ENCODE measurements at places on chromosomes 16 and 17. TPM values are rescaled to one million over a fixed set of nuclear protein-coding genes. Genes with fewer than 3 reads are reported as not detected.

DNA sequence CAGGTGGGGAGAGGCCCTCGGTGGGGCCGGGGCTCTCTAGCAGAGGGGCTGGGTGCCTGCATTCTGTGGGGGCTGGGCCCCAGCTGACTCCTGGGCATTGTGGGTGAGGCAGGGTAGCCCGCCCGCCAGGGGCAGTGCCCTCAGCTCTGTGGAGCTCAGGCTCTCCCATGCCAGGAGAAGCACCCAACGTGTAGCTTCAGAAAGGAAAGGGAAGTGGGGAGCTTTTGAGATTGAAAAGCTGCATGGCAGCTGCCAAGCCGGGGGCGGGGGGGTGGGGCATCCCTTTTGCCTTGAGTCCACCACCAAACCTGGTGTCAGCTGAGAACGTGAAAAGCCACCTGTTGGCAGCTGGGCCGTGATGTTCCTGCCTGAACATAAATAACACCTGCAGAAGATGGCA is 192.1 kb upstream of the CIBAR2 start:
- no peak for DNase-seq

DNA sequence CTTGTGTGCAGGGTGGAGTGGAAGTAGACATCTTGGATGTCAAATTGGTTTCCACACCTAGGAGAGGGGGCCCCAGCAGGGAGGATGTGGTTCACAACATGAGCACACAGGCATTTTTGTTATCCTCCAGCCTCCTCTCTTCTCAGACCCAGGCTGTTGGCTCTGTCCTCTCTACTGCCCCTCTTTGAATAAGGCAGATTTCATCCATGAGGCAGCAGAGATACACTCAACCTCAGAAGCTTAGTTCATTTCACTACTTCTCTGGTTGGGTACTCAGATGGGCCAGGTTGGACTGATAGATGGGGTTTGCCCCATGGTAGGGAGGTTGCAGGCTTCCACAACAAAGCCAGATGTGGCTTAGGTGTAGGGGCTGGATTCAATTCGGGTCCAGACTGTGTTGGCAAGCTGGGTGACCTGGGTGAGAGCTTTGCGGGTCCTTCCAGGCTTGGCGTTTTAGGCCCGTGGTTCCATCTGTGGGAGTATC is 22.2 kb upstream of the NFATC3 start:
- no peak for DNase-seq

DNA sequence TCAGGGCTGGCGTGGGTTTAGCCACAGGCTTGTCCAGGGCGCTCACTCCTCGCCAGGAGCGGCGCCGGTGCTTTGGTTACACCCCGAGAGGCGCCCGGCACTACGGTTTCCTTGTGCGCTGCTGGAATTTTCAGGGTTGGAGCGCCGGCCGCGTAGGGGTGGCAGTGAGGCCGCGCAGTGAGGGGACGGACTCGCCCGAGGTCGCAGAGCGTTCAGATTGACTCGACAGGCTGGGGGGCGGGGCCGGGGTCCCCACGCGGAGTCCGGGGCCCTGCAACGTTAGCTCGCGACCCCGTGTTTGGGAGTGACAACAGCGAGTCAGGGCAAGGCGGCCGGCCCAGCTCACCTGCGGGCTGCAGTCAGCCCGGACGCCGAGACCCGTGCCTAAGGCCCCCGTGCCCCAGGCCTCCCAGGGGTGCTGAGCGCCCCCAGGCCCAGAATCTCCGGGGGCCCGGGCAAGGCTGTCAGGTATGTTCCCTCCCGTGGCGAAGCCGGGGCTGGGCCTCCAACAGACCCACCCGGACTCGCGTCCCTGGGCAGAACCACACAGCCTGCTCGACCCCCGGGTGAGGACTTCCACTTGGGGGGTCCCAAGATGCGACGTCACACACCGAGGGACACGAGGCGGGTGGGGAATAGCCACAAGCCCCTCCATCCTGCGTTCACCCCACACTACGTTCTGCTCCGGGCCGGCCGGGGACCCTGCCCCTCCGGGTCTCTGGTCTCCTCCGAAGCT is 1.3 kb upstream of the ACTG1 start:
- no peak for DNase-seq

DNA sequence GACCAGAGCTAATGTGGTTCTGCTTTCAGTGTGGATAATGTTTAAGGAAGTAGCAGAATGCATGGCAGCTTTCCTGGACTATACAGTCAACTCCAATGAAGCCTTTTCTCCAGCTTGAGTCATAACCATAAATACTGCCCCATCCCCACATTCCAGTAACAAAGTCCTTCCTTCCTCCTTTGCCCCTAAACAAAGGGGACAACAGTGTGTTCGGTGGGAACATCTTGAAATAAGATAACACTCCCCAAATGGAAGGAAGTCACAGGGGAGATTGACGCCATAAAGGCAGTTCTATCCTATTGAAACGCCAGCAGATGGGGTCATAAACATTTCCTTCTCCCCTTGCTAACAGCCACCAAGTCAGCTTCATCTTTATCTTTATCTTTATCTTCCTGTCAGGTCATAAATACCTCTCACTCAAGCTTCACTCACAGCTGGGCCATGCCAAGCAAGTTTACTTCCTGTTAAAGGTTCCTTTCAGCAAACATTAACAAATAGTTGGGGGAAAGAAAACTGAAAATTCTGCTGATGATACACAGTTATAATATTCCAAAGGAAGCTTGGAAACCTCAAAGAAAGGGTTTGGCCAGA is 136.7 kb downstream of the SNX11 start:
- DNase-seq, result no peak

- peak; percentile 89 for DNase-seq
Measured at GRCh38 chr17:44794851-44795413, 35.2 kb downstream of the GJC1 start.

DNA sequence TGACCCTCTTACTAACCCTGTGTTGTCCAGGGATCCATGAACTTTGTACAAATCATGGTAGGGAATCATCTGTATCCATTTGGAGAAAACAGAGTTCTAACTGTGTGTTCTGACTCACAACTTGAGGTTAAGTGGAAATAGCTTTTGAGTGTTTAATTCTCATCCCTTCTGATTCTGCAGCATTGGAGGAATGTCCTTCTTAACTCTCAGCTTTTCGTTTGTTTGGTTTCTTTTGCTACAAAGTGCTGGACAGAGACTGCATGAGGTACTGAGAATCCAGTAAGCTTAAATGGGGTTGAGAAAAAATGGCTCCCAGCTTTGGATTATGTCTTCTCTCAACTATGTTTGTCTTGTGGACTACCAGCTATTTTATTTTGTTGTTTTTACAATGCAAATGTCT is 352.1 kb upstream of the KIF2B start:
- DNase-seq, result no peak

DNA sequence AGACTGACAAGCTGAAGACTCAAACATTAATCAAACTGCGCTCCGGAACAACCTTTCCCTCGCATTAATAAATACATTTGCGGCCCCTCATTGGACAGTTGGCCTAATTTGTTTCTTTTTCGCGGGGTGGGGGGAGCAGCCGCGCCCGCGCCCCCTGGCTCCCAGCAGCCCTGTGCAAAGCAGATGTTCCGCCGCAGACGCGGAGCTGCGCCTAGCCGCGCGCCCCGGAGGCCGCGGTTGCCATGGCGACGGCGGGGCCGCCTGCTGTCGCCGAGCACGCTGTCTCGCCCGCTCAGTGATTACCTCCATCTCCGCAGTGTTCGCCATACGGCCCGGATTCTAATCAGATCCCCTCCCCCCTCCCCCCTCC is 25.5 kb downstream of the COPZ2 start:
- no peak for DNase-seq

GRCh38 chr17:38325221-38325851 is 18.4 kb downstream of the GPR179 start:
- no peak for DNase-seq

DNA sequence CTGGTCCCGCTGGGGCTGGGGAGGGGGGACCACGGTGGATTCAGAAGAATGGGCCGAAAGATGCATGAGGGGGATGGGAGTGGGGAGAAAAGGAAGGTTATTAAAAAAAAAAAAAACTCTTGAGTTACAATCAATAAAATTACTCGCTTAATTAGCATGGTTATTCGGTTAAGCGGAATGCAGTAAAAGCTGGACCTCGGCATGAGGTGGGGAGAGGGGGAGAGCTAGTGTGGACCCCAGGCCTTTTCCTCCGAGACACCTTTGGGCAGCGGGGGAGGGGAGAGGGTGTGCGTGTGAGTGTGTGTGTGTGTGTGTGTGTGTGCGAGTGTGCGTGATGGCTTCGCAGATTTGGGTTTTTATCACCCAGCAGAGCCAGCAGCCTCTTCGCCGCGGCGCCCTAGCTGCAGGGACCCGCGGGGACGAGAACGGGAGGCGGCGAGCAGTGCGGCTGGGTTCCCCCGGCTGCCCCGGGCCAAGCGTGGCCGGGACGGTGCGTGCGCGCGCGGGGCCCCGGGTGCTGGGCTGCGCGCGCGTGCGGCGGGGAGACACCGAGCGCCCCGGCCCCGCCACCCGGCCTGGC is 3.7 kb downstream of the BAHCC1 start:
- DNase-seq, result no peak

- DNase-seq, result no peak
Measured at GRCh38 chr16:81866820-81867440, 87.8 kb downstream of the PLCG2 start.

- DNase-seq, result no peak
Measured at GRCh38 chr17:60493847-60494321, 32.2 kb downstream of the APPBP2 start.

- DNase-seq, result no peak
Measured at GRCh38 chr17:81980707-81981343, 3.4 kb downstream of the ASPSCR1 start.

DNA sequence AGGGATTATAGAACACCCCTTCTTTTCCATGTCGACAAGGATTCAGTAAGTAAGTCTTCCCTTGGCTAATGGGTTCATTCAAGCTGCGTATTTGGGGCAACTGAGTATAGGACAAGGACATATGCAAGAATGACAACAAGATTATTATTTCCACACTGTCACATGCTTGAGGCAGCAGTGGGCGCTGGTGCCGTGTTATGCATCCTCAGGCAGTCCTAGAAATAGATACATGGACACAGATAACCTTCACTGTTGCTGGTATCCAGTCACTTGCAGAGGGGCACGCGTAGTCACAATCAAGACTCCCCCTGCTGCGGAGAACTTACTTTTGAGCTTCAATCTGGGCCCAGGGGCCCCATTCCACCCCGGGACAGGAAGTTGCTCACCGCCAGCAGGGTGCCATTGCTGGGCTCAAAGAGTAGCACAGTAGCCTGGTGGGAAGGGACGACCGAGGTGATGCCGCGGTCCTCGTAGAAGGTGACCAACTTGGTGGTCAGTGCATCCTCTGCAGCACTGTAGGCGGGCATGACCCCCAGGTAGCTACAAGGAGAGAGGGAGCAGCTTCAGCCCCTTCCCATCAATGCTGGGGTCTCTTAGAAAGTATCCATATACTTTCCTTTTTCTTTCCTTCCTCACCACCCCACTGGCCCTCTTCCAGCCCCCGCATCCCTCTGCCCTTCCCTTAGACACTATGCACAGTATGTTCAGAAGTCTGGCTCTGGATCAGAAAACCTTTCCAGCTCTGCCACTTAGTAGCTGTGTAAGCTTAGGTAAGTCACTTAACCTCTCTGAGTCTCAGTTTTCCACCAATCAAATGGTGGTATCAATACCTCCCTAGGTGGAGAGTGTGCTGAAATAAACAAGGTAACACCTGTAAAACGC is 804 bp downstream of the CRYM start:
- no peak for DNase-seq

DNA sequence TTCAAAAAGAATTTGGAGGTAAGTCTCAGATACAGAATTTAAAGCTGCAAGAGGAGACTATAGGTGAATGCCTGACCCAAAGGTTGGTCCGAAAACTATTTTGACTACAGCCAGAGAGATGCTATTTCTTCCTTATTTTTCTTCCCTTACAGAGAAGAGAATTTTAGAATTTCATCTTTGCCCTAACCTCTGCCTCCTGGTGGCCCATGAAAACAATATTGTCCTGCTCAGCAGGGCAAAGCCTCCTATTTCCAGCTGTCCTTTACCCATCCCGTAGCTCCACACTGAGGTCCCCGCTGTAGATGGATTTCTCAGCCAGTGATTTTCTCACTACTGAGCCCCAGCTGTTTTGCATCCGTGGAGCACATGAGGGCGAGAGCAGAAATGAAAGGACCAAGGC is 24.6 kb downstream of the HOXB1 start:
- no peak for DNase-seq

GRCh38 chr17:10738521-10739258 is 8.9 kb upstream of the TMEM220 start:
- DNase-seq, result no peak

GRCh38 chr17:51224402-51225262 is 35.2 kb downstream of the MBTD1 start:
- no peak for DNase-seq

- DNase-seq, result no peak
Measured at GRCh38 chr17:5830921-5831320, 239.3 kb upstream of the WSCD1 start.

DNA sequence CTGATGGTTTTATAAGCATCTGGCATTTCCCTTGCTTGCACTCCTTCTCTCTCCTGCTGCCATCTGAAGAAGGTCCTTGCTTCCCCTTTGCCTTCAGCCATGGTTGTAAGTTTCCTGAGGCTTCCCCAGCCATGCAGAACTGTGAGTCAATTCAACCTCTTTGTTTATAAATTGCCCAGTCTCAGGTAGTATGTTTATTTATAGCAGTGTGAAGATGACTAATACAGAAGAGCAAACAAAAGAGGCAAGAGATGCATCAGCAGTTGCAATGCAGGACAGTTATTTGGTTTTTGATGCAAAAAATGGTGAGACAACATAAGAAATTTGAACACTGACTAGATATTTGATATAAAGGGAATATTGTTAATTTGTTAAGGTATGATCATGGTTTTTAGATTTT is 16.8 kb downstream of the TMEM100 start:
- DNase-seq, result no peak

DNA sequence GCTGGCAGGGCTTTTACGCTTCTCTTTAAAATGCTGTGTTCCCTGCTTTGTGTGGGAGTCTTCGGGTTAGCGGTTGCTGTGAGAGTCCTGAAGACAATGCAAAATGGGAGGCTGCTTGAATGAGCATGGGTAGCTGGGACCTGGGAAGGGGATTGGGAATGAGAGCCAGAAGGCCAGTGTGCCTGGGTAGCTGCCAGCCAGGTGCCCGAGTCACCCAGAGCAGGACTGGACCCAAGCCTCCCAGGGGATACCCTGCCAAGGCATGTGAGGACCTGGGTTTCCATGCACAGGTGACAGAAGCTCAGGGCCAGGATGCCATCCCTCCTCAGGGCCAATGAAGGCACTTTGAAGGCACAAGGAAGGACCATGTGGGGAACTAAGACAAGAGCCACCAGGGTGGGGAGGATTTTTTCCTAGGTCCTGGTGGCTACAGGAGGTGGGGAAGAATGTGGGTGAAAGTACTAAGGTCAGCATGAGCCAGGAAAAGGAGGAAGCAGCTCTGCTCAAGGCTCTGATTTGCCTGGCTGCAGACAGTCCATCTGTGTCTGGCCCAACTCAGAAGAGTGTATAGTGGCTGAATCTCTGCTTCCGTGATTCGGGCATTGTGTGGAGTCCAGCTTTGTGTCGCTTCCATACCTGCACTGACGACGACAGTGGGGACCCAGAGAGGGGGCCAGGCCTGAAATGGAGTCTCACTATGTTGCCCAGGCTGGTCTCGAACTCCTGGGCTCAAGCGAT is 20.5 kb downstream of the TMEM94 start:
- no peak for DNase-seq

The ITGB3 gene
- not detected for total RNA-seq

The MILR1 gene
- total RNA-seq, result 2.4 TPM

The TMEM238L gene
- total RNA-seq, result not detected

The MT3 gene
- total RNA-seq, result not detected

The ATAD5 gene
- total RNA-seq, result 7.2 TPM

The AGRP gene
- total RNA-seq, result not detected

The NPLOC4 gene
- 57.1 TPM for total RNA-seq

The PRSS53 gene
- total RNA-seq, result 1.3 TPM

The IRX5 gene
- 1.5 TPM for total RNA-seq
